Activated T-helper 1 cell treated with anti-CD3 and anti-CD28 coated beads, Interleukin-12 subunit alpha, Interleukin-12 subunit beta, Interleukin-2, Interleukin-4 antibody, amounts not matched to agents 30 ng/mL and 10 ng/mL and 1 ng/mL, durations not matched to agents 14 hours and 24 hours and 36 hours (primary cell): ENCODE measurements at places on chromosomes 7 and 10. TPM values are rescaled to one million over a fixed set of nuclear protein-coding genes. Genes with fewer than 3 reads are reported as not detected.
A peak's percentile ranks its signal among the peaks of the same experiment; 100 is the strongest.

- H3K27me3 ChIP-seq, result no peaks in the 10 kb centered on the region
- DNase-seq, result no peak
- H3K27ac ChIP-seq, result no peak overlapping the region
- no peaks in the 10 kb centered on the region for H3K4me1 ChIP-seq
- no peaks in the 10 kb centered on the region for H3K36me3 ChIP-seq
Observed at GRCh38 chr7:72268796-72269195, 143.3 kb downstream of the CALN1 start.

GRCh38 chr7:3158341-3158760, 114.7 kb upstream of the CARD11 start:
- H3K27me3 ChIP-seq, result peaks cover 11% of the 10 kb centered on the region
- DNase-seq, result no peak
- peaks cover 2% of the 10 kb centered on the region for H3K36me3 ChIP-seq
- no peak overlapping the region for H3K4me3 ChIP-seq
- no peak overlapping the region for H3K27ac ChIP-seq

- H3K27ac ChIP-seq, result no peak overlapping the region
- no peak for DNase-seq
- peaks cover 9% of the 10 kb centered on the region for H3K27me3 ChIP-seq
Observed at GRCh38 chr7:35576031-35576573, 118.8 kb downstream of the HERPUD2 start.

DNA sequence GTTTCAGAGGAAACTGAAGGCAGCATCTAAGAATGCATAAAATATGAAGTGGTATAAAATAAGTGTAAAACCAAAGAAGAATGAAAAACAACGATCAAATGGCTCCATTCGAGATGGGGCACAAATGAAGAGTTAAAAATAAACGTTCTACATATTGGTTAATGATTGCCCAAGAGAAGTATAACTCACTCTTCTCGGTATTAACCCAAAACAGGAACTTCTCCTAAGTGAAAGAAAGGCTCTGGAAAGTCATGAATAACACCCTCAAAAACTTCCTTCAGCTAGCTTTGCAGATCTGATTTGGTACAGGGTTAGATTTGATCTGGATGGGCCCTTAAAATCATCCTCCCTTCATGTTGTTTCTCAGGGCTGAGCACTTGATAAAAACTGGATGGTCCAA, 94.3 kb upstream of the ADO start:
- H3K27me3 ChIP-seq, result peaks cover 5% of the 10 kb centered on the region
- no peak for DNase-seq
- peaks cover 28% of the 10 kb centered on the region for H3K4me1 ChIP-seq
- no peak overlapping the region for H3K4me3 ChIP-seq
- no peak overlapping the region for H3K27ac ChIP-seq

- H3K27ac ChIP-seq, result no peak overlapping the region
- no peaks in the 10 kb centered on the region for H3K36me3 ChIP-seq
- DNase-seq, result no peak
- H3K27me3 ChIP-seq, result peaks cover 9% of the 10 kb centered on the region
- no peaks in the 10 kb centered on the region for H3K4me1 ChIP-seq
Observed at GRCh38 chr7:113093561-113093960, 6.9 kb upstream of the GPR85 start.

- H3K27me3 ChIP-seq, result no peaks in the 10 kb centered on the region
- DNase-seq, result no peak
- no peaks in the 10 kb centered on the region for H3K4me1 ChIP-seq
- no peak overlapping the region for H3K27ac ChIP-seq
- H3K36me3 ChIP-seq, result no peaks in the 10 kb centered on the region
- H3K4me3 ChIP-seq, result no peak overlapping the region
Observed at GRCh38 chr7:110010359-110010758, 1080.6 kb upstream of the LRRN3 start.

GRCh38 chr7:69367780-69368179, 230.5 kb upstream of the AUTS2 start:
- no peak overlapping the region for H3K4me3 ChIP-seq
- DNase-seq, result no peak

- no peaks in the 10 kb centered on the region for H3K27me3 ChIP-seq
- H3K36me3 ChIP-seq, result no peaks in the 10 kb centered on the region
- no peak overlapping the region for H3K4me3 ChIP-seq
- no peaks in the 10 kb centered on the region for H3K4me1 ChIP-seq
Observed at GRCh38 chr10:52525761-52526160, 211.7 kb downstream of the DKK1 start.

- peaks cover 5% of the 10 kb centered on the region for H3K27me3 ChIP-seq
- H3K4me1 ChIP-seq, result no peaks in the 10 kb centered on the region
- peaks cover 2% of the 10 kb centered on the region for H3K36me3 ChIP-seq
- no peak overlapping the region for H3K4me3 ChIP-seq
Observed at GRCh38 chr10:59688921-59689351, 20.7 kb downstream of the SLC16A9 start.

DNA sequence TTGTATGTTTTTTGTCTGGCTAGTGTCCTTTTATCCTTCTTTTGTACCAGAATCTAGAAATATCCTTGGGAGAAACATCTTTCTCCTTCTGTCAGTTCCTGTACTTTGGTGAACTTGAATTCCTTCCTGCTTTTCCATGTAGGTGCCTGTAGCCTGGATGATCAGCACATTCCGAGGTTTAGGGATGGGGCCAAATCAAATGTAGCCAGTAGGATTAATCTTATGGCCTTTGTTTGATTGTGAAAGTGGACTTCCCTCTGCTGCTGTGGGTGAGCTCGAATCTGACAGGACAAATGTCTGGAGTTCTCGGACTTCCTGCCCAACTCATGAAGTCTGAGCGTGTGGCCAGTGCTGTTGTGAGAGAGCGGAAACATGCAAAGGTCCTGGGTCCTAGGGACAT, 33.2 kb upstream of the NAMPT start:
- peaks cover 8% of the 10 kb centered on the region for H3K27me3 ChIP-seq
- no peak overlapping the region for H3K27ac ChIP-seq
- DNase-seq, result no peak
- no peak overlapping the region for H3K4me3 ChIP-seq

- H3K27me3 ChIP-seq, result no peaks in the 10 kb centered on the region
- H3K4me3 ChIP-seq, result no peak overlapping the region
- DNase-seq, result no peak
- H3K36me3 ChIP-seq, result peaks cover 16% of the 10 kb centered on the region
Observed at GRCh38 chr10:4132216-4132556, 347.2 kb upstream of the KLF6 start.

- DNase-seq, result no peak
- peaks cover 9% of the 10 kb centered on the region for H3K4me1 ChIP-seq
- H3K36me3 ChIP-seq, result peaks cover 2% of the 10 kb centered on the region
- H3K4me3 ChIP-seq, result no peak overlapping the region
- H3K27me3 ChIP-seq, result peaks cover 12% of the 10 kb centered on the region
Observed at GRCh38 chr10:119026301-119027110, 3.0 kb upstream of the NANOS1 start.

DNA sequence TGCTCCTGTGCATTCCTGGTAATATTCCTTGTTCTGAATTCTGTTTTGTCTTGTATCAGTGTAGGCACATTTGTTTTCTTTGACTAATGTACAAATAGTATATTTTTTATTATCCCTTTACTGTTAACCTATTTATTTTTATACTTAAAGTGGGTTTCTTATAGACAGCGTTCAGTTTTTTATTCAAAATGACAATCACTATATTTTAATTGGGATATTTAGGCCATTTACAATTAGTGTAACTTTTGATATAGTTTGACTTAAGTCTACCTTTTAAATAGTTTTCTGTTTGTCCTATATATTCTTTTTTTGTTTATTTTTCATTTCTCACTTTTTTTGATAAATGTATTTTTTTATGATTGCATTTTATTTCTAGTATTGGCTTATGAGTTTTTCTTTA, 219.8 kb downstream of the DNAJB9 start:
- H3K27me3 ChIP-seq, result no peaks in the 10 kb centered on the region
- H3K4me1 ChIP-seq, result no peaks in the 10 kb centered on the region
- DNase-seq, result no peak
- no peak overlapping the region for H3K4me3 ChIP-seq

DNA sequence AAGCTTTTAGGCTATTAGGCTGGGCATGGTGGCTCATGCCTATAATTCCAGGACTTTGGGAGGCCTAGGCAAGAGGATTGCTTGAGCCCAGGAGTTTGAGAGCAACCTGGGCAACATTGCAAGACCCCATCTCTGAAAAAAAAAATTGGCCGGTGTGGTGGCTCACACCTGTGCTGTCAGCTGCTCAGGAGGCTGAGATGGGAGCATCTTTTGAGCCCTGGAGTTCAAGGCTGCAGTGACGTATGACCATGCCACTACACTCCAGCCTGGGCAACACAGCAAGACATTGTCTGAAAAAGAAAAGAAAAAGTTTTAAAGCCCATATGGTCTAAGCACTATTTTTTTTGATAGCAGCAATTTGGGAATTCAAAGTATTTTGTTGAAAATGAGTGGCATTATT, 15.8 kb upstream of the SEC61A2 start:
- H3K27ac ChIP-seq, result peak overlapping the region; percentile 90
- DNase-seq, result no peak
- H3K27me3 ChIP-seq, result no peaks in the 10 kb centered on the region
- peaks cover 34% of the 10 kb centered on the region for H3K36me3 ChIP-seq

- no peak for DNase-seq
- H3K27ac ChIP-seq, result no peak overlapping the region
- H3K4me1 ChIP-seq, result peaks cover 17% of the 10 kb centered on the region
Observed at GRCh38 chr10:71690094-71690720, 29.4 kb downstream of the C10orf105 start.

DNA sequence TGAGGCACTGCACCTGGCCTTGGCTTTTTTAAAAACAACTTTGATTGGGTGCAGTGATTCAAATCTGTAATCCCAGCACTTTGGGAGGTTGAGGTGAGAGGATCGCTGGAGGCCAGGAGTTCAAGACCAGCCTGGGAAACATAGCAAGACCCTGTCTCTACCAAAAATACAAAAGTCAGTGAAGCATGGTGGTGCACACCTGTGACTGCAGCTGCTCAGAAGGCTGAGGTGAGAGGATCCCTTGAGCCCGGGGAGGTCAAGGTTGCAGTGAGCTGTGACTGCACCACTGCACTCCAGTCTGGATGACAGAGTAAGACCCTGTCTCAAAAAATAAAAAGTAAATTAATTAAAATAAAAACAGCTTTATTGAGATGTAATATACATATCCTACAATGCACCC, 84.9 kb downstream of the NPTX2 start:
- H3K4me1 ChIP-seq, result no peaks in the 10 kb centered on the region
- no peak for DNase-seq
- H3K27ac ChIP-seq, result no peak overlapping the region
- H3K27me3 ChIP-seq, result no peaks in the 10 kb centered on the region
- no peak overlapping the region for H3K4me3 ChIP-seq

Gene UPK3B
- 1.1 and 1.2 TPM in 2 replicates for total RNA-seq

Gene ARHGEF5
- total RNA-seq, result 8.0 and 9.1 TPM in 2 replicates

Gene POT1
- 27.1 and 31.1 TPM in 2 replicates for total RNA-seq

Gene MSANTD7
- 26.7 and 29.6 TPM in 2 replicates for total RNA-seq

Gene CYP26C1
- total RNA-seq, result not detected in 2 replicates

Gene RPEL1
- total RNA-seq, result not detected in 2 replicates

Gene C7orf57
- total RNA-seq, result 0.10 and 0.31 TPM in 2 replicates

Gene STEAP1B
- 0.16 TPM in 1 of 2 replicates, not detected in the other for total RNA-seq

Gene MUC12
- 0.44 and 0.81 TPM in 2 replicates for total RNA-seq

Gene ANKRD7
- not detected in 2 replicates for total RNA-seq
